ENCODE measurements at places on chromosomes 7 and 10.
A peak's percentile ranks its signal among the peaks of the same experiment; 100 is the strongest.

- DNase-seq = no peak
Observed at GRCh38 chr7:53531-53930, 138.8 kb upstream of the FAM20C start.

DNA sequence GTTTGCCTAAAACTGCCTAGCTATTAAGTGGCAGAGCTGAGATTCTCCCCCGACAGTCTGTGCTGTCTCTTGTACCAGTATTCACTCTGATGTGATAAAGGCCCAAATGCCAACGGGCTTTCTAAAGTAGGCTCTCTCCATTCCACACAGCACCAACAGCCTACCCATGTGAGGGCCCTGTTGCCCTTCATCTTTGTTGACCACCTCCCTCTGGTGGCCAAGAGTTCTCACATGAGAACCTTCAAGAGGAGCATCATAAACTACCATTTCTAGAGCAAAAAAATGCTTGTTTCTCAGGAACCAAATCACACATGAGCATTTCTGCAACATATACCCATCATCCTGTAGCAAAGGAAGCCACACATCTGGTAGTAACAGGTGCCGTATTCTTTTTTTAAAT, 185.8 kb downstream of the GRM8 start:
- no peak for DNase-seq

GRCh38 chr7:93622036-93623033, 47.8 kb upstream of the CALCR start:
- no peak for DNase-seq

DNA sequence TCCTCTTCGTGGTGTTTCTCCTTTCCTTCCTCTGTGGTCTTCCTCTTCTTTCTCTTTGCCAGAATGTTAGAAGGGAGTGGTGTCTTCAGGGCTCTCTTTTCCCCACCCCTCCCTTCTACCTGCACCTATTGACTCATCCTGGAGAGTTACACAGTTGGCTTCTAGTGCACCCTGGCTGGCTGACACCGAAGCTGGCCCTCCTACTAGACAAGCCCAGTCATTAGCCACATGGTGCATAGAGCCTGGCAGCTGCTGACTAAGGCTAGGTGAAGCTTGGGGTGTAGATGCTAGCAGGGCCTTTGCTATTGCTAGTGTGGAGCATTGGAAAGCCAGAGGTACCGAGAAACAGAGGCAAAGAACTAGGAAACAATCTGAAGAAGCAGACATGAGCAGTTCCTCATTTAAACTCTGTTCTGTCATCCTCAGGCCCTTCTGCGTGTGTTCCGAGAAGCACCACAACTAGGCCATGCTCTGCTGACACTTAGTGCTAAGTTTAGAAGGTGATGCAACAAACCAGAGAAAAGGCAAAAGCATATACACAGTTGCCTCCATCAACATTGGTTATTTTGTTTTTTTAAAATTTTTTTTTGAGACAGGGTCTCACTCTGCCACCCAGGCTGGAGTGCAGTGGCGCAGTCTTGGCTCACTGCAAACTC, 213.9 kb downstream of the BAMBI start:
- DNase-seq = no peak

DNA sequence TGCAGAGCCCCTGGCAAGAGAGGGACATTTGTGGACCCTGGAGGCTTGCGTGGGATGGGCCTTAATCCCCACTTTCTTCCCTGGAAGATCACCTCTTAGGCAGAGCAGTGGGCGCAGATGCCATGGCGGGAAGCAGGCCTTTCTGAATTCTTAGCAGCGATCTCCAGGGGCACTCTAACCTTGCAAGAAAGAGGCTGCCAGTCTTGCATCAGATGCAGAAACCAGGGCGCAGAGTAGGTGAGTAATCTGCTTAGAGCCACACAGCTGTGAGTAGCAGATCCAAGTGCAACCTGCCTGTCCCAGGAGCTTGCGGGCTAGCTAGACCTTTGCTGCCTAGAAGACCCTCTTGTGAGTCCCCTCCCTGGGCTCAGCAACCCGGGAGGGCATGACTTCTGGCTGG, 40.0 kb downstream of the KCTD7 start:
- DNase-seq = no peak

- no peak for DNase-seq
Observed at GRCh38 chr10:1102416-1102815, 46.2 kb downstream of the WDR37 start.

DNA sequence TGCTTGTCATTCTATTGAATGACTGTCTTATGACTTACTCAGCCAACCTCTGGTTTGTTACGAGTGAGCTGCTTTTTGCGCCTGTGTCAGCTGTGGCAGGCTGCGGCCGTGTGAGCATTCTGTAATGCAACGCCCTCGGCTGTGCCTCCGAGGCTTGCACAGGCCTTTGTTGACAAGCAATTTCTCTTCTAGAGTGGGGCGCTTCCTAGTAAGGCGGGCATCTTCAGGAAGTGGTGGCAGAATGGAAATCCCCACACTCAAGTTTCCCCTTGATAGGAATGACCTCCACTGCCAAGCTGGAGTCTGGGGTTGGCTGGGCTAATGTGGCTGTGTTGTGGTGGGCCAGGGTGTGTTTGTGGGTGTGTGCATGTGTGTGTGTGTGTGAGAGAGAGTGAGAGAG, 20.2 kb upstream of the TMEM178B start:
- DNase-seq = peak; percentile 42

- no peak for DNase-seq
Observed at GRCh38 chr10:6014241-6014761, 37.0 kb upstream of the IL15RA start.

GRCh38 chr10:80535671-80536360, 1.9 kb upstream of the SH2D4B start:
- DNase-seq = peak; percentile 81

DNA sequence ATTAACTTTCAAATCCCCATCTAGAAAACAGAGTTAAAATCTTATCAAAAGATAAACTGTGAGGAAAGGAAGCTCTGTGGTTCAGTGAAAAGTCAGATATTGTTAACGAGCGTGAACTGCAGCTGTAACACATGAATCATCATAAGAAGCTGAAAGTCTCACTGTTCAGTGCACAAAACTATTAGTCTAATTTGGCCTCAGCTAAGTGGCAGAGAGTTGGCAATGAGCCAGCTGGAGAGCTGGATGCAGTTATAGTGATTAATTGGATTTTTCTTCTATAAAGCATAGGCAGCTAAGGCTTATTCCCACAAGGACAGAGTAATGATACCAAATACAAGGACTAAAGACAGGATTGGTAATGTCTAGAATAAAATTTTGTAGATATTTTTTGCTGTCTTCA, 101.1 kb upstream of the ABCB5 start:
- no peak for DNase-seq

DNA sequence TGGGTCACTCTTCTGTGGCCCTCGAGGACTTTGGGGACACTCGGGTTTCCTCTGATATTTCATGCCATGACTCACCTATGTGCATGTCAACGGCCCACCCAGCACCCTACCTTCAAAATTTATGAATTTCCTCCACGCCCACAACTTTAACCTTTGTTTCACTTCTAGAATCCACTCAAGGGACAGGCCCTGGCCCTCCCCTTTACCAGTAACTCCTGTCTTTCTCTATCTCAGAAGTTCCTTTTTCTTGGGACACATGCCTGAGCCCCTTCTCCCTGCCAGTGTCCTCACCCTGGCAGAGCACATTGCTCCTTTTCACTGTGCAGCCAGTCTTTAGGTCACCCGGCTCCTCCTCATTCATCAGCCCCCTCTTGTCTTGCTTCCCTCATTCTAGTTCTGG, 282.5 kb upstream of the KLF6 start:
- DNase-seq = no peak

GRCh38 chr10:63157845-63158624, 24.9 kb downstream of the NRBF2 start:
- DNase-seq = no peak
